ENCODE measurements at places on chromosomes 7 and 10.

GRCh38 chr7:127943541-127944521 lies 87.4 kb downstream of the LRRC4 start:
- no peak for DNase-seq
- no peak overlapping the region for H3K4me3 ChIP-seq
- no peaks in the 10 kb centered on the region for H3K27me3 ChIP-seq

DNA sequence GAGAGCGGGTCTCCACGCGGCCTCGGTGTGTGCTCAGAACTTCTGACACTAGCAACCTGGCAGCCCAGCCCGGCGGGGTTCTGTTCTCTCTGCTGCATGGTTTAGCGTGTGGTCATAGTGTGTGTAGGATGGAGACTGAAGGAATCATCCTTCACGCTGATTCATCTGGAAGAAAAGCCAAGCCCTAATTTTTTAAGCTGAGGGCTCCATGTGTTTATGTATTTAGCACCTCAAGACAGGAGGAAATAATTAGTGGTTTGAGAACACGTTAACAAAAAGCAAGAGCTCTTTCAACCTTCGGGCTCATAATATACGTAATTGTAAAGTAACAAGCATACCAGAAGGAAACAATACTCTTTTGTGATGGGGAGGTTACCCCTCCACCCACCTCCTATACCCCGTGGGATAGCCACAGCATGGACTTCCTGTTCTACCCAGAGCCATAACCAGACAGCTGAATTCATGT lies 504.6 kb upstream of the MKI67 start:
- no peaks in the 10 kb centered on the region for H3K27me3 ChIP-seq
- no peaks in the 10 kb centered on the region for H3K4me1 ChIP-seq
- no peak for DNase-seq
- no peak overlapping the region for H3K27ac ChIP-seq
- H3K36me3 ChIP-seq: no peaks in the 10 kb centered on the region

GRCh38 chr7:127766831-127767459 lies 115.0 kb downstream of the SND1 start:
- H3K27ac ChIP-seq: no peak overlapping the region
- no peak for DNase-seq
- H3K4me3 ChIP-seq: no peak overlapping the region
- peaks cover 17% of the 10 kb centered on the region for H3K36me3 ChIP-seq
- H3K27me3 ChIP-seq: no peaks in the 10 kb centered on the region
- H3K4me1 ChIP-seq: peaks cover 11% of the 10 kb centered on the region

DNA sequence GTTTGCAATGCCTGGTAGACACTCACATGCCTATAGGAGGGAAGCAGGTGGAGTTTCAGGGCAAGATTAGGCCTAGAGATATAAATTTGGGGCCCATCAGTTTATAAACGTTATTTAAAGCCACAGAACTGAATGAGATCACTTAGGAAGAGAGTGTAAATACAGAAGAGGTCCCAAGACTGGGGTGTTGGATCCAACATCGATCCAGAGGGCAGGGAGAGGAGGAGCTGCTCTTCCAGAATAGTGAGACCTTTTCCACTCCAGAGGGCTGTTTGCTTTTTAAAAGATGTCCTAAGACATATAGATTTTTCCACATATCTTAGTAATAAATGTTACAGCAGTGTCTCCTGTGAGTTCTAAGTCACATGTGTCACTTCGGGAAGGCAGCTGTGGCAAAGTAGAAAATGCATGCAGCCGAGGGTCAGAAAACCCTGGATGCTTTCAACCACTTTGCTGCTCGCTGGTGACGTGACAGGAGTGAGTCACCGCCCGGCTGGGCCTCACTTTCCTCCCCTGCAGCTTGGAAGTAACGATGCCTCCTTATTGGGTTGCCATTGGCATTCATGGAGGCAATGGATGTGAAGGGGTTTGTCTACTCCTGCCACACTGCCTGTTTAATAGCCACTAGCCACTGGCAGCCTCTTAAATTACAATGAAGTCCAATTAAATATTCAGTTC lies 95.4 kb downstream of the TRIL start:
- H3K27me3 ChIP-seq: no peaks in the 10 kb centered on the region
- no peak overlapping the region for H3K27ac ChIP-seq
- no peak for DNase-seq
- no peak overlapping the region for H3K4me3 ChIP-seq

- no peak for DNase-seq
- no peaks in the 10 kb centered on the region for H3K27me3 ChIP-seq
- H3K4me1 ChIP-seq: no peaks in the 10 kb centered on the region
- no peak overlapping the region for H3K4me3 ChIP-seq
Measured at GRCh38 chr7:141748396-141748795, 10.2 kb downstream of the SSBP1 start.

DNA sequence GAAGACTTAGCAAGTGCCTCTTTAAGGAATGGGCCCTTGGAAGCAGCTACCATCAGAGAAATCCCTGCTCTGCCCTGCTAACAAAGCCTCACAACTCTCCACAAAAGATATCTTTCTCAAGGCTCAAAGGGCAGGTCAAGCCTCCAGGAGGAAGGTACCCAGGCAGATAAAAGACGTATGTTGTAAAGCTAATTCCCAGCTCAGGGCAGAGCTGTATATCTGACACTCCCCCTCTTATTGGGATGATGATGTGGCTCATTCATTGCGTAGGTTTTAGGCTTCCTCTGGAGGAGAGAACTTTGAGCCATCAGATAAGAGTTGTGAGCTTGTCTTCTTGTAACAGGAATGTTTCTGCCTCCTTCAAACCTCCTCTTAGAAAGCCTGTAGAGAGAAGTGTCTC lies 145.4 kb downstream of the CALN1 start:
- no peak for DNase-seq
- no peaks in the 10 kb centered on the region for H3K27me3 ChIP-seq
- H3K4me3 ChIP-seq: no peak overlapping the region
- H3K36me3 ChIP-seq: no peaks in the 10 kb centered on the region
